AML-193 (cell line): ENCODE measurements at places on chromosomes 3 and 15.

DNA sequence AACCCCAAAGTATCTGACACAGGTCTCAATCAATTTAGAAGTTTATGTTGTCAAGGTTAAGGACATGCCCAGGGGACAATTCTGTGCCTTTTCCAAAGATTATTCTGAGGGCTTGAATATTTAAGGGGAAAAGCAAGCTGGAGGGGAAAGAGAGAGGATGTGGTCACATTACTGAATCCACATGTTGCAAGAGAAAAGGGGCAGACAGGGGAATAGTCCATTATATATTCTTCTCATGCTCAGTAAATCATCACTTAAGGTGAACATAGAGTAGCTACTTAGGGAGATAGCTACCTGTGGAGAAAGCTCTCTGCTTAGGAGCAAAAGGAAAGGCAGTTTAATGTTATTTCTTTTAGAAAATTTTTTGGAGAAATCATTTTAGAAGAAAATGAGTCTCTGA lies 751.6 kb downstream of the SI start:
- DNase-seq = no peak

GRCh38 chr3:25427563-25427941 lies 511 bp upstream of the RARB start:
- no peak for DNase-seq

- no peak for DNase-seq
Measured at GRCh38 chr3:146345900-146346299, 95.0 kb upstream of the PLSCR4 start.

GRCh38 chr3:186261638-186262037 lies 100.4 kb downstream of the DGKG start:
- peak; percentile 13 for DNase-seq

DNA sequence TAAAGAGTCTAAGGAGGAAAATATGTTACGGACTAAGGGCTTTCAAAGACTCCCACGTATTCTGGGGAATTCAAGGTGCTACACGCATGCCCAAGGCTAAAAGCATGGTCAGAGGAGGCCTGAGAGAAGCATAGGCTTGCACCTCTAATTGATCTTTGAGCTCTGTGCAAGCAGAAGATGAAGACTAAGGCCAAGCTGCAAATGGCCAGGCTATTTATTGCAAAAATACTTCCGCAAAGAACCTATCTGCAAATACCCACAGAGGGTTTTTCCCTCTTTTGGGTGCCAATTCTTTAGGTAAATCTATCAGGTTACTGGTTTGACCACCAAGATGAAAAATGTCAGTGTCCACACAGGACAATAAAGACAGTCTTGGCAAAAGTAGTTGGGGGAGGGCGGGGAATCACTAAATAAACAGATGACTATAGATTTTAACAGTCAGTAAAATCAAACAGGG lies 119.5 kb downstream of the STAG1 start:
- DNase-seq = no peak

DNA sequence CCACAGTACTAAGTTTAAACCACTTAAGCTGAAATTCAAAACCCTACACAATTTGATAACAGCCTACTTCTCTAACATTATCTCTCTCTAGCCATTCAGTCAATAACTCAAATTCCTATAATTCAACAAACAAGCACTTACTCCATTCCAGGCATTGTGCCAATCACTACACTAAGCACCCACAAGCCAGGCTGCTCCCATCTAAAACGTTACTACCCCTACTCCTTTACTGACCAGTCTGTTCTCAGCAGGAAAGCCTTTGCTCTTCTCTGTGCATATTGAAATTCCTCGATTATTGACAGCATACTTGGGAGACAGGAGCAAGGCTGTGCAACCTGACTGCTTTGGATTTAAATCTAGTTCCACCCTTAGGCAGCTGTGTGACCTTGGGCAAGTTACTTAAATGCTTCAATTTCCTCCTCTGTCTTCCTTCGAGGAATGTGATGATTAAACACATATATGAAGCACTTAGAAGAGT lies 177.2 kb upstream of the THBS1 start:
- no peak for DNase-seq

DNA sequence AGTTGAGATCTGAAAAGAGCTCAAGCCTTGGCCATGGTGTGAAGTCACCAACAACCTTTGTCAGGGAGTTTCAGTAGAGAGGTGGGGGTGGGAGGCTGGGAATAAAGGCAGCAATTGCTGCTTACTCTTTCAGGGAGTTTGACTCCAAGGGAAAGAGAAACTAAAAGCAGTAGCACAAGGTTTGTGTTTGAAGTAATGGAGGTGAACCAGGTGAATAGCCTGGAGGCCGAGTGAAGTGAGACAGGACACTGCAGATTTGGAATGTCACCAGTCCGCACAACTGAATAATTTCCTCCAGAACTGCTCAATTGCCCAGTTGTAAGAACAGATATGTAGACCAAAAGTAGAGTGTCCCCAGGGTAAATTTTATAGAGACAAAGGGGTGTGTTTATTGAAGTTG lies 44.1 kb downstream of the CD86 start:
- no peak for DNase-seq

GRCh38 chr15:38828031-38828532 lies 263.5 kb upstream of the RASGRP1 start:
- DNase-seq = no peak

DNA sequence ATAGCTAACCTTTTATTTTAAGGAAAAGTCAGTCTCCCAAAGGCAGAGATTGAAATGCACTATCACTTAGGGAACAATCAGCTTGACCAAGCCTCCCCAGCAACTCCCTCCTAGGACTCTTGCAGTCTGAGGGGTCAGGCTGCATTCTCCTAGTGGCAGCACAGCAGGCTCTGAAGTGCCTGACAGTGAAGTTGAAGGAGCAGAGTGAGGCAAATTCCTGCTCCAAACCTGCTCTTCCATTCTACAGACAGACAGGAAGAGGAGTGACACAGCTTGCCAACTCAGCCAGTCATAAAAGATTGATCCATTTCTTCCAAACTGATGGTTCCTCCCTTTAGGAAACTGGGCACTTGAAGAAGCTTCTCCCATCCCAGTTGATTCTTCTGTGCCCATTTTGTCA lies 43.9 kb upstream of the SMAD3 start:
- no peak for DNase-seq

DNA sequence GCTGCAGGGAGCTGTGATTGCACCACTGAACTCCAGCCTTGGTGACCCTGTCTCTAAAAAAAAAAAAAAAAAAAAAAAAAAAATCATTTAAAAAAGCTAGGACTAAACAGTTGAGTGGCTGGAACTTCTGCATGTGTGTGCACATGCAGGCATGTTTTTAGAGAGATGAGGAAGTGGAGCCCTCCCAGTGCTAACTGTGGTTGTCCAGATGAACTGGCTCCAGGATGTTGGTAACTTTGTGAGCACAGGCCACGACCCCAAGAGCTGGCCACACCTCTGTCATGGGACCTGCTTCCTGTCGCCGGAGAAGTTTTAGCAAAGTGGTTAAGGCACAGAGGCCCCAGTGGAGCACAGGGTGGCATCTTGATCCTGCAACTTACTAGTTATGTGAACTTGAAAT lies 27.0 kb downstream of the CHCHD6 start:
- DNase-seq = peak; percentile 41

DNA sequence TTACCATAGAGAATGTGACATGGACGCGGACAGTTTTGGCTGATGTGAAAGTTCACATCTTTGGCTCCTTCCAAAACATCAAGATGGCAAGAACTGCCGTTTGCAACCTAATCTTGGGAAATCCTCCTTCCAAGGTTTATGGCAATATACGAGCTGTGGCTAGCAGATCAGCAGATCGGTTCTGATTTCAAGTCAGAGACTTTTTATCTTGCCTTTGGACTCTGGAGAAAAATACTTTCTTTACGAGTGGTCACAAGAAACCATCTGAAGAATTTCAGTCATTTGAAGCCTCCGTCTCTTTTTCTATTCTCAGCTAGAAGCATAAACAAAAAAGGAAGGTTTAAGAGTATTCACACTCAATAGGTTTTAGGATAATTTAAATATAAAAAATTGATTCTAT lies 153.5 kb upstream of the MEIS2 start:
- no peak for DNase-seq

GRCh38 chr3:50539356-50540286 lies 27.9 kb downstream of the C3orf18 start:
- DNase-seq = no peak

GRCh38 chr3:9928158-9928557 lies 5.5 kb upstream of the CRELD1 start:
- DNase-seq = no peak

- peak; percentile 84 for DNase-seq
Measured at GRCh38 chr3:30693470-30694120, 87.2 kb downstream of the TGFBR2 start.

GRCh38 chr3:119619094-119619493 lies 21.4 kb downstream of the PLA1A start:
- DNase-seq = no peak

GRCh38 chr3:126918355-126918821 lies 64.5 kb upstream of the PLXNA1 start:
- peak; percentile 45 for DNase-seq

DNA sequence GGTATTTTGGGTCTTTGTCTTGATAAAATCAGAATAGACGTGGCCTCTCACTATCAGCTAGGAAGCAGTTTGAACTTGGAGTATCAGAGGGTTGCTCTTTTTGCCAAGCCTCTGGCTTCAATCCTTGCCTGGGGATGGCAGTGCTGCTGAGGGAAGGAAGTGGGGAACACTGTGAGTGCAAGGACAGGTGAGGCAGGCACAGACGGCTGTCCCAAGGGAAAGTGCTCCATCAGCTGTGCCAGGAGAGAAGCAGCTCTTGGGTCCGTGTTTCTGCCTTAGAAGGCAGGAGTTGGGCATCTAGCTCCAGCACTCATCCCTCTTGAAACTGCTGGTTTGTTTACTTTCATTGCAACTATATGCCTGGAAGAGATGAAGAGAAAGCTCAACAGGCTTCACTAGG lies 33.2 kb downstream of the PML start:
- DNase-seq = no peak

GRCh38 chr15:76935620-76936019 lies 4.1 kb downstream of the RCN2 start:
- no peak for DNase-seq

- DNase-seq = no peak
Measured at GRCh38 chr3:21859124-21860081, 108.4 kb upstream of the ZNF385D start.

DNA sequence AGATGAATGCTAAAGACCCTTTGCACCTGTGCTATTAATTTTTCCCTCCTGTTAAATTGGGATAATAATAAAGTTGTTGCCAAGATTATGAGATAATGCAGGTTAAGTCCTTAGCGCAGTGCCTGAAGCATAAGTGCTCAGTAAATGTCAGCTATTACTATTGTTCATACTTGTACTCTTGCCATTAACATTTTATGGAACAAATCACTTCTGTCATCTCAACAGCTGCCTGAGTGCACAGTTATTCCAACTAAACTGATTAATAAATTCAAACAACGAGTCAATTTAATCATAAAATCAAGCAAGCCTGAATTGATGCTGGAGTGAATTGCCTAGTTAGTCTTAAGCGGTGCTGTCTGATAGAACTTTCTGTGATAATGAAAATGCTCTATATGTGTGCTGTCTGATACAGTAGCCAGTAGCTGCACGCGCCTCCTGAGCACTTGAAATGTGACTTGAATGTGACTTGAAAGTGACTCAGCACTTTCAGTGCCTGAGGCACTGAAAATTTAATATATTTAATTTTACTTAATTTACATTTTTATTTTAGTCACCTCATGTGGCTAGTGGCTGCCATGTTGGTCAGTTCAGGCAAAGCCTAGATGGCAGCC lies 198.7 kb upstream of the PFN2 start:
- no peak for DNase-seq
